ENCODE measurements at places on chromosomes 5 and 9. TPM values are rescaled to one million over a fixed set of nuclear protein-coding genes. Genes with fewer than 3 reads are reported as not detected.

GRCh38 chr9:124000161-124000783 lies 11.3 kb upstream of the LHX2 start:
- no peak for DNase-seq

DNA sequence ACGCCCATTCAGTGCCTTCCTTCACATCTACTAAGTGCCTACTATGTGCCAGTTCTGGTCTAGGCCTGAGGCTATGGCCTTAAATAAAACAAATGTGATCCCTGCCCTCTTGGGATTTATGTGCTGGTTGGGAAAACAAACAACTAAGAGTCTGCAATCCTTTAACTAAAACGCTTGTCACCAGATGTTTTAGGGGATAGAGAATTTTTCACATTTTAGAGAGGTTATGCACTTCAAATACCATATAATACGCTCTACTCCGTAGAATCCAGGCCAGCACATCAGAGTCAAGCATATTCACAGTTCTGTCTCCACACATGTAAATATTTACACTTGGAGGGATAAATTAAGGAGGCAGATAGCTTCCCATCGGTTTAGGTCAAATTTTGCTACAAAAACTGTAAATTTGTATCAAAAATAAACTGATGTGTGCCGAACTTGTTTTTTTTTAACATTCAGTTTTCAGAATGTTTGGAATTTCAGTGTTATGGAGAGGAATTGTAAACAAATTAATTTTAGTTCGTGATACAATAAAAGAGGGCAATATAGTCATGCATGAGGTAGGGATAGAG lies 22.0 kb upstream of the ADRA1B start:
- no peak for DNase-seq

IRX2 gene
- polyA plus RNA-seq = not detected

DNA sequence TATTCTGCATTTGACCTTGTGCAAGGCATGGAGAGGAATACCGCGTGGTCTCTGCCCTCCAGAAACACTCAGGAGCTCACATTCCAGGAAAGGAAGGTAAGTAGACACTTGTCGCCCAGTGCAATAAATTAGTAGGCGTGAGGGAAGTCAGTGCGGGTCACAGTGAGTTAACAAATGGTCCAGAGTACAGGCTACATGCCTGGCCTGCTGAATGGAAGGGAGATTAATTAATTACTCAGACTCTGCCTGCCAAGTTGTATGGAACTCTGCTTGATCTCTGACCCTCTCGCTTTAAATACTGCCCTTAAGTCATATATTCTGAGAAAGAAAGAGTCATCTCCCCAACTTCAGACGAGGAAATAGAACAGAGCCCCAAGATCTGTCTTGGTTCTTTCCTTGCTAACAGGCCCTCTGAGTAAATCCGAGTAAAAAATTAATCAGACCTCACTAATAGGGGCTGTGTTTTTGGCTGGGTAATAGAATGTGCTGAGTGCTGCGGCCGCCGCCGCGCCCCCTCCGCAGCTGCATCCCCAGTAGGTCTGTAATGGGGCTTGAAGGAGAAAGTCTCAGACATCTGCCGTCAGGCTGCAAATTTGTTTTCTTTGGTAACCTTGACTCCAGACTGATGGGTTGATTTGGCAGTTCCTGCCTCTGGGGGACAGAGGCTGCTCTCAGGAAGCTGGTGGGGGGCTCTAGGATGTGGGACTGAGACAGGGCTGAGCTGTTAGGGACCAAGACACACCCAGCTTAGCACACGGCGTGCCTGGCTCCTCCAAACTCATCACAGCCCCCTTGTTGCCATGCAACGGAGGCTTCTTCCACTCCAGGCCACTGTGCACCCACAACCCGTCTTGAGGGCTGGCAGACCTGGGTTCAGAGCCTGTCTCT lies 144.4 kb downstream of the NSG2 start:
- no peak for DNase-seq

DNA sequence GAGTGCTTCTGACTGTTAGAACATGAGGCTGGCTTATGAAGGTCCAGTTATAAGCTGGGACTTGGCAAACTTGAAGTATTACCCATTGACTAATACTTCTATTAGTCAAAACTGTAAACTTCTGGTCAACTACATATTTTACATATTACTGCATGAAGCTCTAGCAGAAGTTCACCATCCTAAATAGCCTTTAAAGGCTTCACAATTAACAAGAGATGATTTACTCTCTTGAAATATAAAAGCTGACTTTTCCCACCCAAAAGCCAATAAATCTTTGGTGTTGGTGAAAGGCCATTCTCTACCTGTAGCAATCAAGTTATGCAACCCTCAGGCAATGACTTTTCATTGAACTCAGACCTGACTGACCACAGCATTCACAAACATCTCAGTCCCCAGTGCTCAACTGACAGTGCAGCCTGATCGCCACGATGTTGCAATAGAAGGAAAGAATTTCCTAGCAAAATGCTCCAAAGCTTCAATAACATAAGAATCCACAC lies 345.6 kb downstream of the EBF1 start:
- DNase-seq = no peak

DNA sequence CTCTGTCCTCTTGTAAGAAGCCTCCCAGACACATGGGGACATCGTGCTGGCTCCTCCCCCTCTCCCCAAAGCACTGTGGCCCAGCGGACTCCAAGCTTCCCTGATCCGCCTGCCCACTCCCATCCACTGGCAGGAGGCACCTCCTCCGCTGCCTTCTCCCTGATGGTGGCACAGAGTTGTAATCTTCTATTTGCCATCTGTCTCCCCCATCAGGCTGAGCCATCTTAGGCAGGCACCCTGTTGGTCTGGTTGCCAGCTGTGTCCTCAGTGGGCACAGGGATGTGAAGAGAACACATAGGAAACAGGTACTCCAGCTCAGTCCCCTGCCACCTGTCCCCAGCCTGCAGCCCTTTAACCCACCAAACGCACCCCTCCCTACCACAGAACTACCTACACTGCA lies 5.4 kb upstream of the ZDHHC12 start:
- DNase-seq = no peak

FOXD4L4 gene
- polyA plus RNA-seq = not detected

GRCh38 chr5:5521029-5521428 lies 98.6 kb downstream of the ICE1 start:
- no peak for DNase-seq

ZFAND5 gene
- polyA plus RNA-seq = 53.7 TPM

DNA sequence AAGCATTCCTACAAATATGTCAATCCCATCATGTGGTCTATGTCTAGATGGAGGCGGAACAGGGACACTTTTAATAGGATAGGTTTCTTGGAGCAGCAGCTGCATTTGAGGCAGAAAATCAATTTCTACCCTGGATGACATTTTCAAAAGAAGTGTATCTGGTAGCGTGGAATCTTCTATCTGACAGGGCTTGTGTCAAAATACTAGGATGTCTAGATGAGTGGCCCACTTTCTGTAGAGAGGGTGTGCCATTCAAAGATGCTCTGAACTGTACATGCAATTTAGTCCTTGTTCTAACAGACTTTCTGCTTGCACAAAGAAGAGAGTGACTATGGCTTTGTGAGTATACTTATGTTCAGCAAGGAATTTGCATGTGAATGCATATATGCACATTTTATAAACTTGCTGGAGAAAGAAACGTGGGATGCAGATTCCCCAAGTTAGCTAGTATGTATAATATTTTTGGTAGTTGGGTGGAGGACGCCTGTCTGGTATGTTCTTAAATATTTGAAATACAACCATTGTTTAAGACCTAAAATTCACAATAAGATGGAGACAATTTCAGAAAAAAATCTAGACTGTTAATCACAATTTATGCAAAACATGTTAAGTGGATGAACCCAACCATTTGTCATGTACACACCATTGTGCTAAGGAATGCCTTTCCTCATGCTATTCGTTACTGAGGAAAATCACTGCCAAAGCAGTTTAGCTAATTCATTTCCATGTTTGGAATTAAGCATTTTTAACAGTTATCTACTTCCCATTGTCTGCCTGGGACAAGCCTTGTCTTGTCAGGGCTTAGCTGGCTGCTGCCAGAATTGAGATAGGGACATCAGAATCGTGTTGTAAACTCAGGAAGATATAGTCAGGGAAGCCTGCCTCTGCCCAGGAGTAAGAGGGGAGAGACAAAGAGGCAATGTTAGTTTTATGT lies 129.1 kb upstream of the MEF2C start:
- DNase-seq = no peak

PHF24 gene
- polyA plus RNA-seq = not detected

DNA sequence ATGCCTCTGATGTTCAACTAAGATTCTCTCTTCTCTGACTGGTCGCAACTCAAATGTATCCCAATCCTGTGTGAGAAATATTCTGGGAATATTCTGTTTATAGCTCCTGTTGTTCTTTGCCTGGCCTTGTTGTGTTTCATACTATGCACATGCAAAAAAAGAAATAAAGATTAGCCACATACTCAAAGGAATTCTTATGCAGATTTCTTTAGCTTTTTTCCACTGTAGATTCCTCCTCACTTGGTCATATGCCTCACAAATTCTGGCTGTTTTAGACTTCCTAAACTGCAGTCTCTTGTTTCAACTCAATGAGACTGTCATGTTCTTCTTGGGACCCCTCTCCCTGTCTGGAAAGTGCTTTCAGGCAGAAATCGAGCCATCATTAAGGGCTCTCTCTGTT lies 217.5 kb upstream of the SH3GL2 start:
- no peak for DNase-seq

DNA sequence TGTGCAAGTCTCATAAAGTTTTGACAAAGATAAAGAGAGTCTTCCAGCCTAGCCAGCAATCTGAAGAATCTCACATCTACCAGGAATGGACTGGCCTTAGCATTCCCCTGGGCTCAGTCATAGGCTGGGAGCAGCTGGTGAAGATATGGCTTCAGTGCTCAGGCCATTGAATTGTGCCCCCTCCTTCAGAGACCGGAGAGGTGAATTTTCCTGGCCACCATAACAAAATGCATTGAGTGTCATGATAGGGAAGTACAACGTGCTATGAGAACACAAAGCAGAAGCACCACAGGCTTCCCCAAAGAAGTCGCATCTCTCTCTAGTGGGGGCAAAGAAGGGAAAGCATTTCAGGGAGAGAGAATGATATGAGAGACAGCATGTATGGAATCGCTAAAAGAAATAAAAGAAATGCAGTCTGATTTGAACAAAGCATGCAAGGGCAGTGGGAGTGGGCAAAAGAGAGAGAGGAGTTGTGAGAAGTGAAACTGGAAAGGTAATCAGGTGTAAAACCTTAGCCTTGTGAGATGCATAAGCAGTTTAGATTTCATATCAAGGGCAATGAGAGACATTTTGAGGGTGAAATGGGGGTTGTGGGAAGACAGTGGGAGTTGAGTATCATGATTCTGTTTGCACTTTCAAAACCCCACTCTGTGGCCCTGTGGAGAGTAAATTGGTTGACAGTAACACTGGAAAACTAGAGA lies 57.1 kb upstream of the NMUR2 start:
- DNase-seq = no peak

PDE6A gene
- not detected for polyA plus RNA-seq

GRCh38 chr9:136255166-136255538 lies 9.5 kb upstream of the QSOX2 start:
- no peak for DNase-seq

- DNase-seq = peak; percentile 35
These were observed 45.4 kb downstream of the RAB14 start for GRCh38 chr9:121156263-121156731.

FBLL1 gene
- polyA plus RNA-seq = not detected

- DNase-seq = no peak
These were observed 41.0 kb upstream of the RPS23 start for GRCh38 chr5:82319192-82319591.

DNA sequence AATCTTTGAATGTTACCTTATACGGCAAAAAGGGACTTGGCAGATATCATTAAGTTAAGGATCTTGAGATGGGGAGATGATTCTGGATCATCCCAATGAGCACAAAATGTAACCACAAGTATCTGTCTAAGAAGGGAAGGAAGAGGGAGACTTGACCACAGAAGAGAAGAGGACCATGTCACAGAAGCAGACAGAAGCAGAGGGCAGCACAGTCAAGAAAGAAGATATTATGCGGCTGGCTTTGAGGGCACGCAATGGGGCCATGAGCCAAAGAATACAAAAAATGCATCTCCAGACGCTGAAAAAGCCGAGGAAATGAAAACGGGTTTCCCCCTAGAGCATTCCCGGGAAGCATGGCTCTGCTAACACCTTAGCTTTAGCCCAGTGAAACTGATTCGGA lies 225.3 kb downstream of the NR2F1-AS1 start:
- DNase-seq = no peak

- DNase-seq = no peak
These were observed 11.7 kb downstream of the SPDL1 start for GRCh38 chr5:169595172-169595820.

GRCh38 chr9:7164440-7165330 lies 406.9 kb downstream of the KDM4C start:
- no peak for DNase-seq

- no peak for DNase-seq
These were observed 119.8 kb downstream of the PRDM6 start for GRCh38 chr5:123208668-123209501.

- DNase-seq = no peak
These were observed 201.7 kb downstream of the EFNA5 start for GRCh38 chr5:107469064-107469463.

GTF2H2C gene
- polyA plus RNA-seq = 24.8 TPM

GRCh38 chr9:89600831-89601230 lies 4.0 kb upstream of the GADD45G start:
- DNase-seq = no peak

- no peak for DNase-seq
These were observed 10.0 kb upstream of the AGPAT2 start for GRCh38 chr9:136697146-136697820.

FOXI1 gene
- not detected for polyA plus RNA-seq

- no peak for DNase-seq
These were observed 166.5 kb upstream of the SLC12A2 start for GRCh38 chr5:127916885-127917573.

NMUR2 gene
- polyA plus RNA-seq = not detected

DNA sequence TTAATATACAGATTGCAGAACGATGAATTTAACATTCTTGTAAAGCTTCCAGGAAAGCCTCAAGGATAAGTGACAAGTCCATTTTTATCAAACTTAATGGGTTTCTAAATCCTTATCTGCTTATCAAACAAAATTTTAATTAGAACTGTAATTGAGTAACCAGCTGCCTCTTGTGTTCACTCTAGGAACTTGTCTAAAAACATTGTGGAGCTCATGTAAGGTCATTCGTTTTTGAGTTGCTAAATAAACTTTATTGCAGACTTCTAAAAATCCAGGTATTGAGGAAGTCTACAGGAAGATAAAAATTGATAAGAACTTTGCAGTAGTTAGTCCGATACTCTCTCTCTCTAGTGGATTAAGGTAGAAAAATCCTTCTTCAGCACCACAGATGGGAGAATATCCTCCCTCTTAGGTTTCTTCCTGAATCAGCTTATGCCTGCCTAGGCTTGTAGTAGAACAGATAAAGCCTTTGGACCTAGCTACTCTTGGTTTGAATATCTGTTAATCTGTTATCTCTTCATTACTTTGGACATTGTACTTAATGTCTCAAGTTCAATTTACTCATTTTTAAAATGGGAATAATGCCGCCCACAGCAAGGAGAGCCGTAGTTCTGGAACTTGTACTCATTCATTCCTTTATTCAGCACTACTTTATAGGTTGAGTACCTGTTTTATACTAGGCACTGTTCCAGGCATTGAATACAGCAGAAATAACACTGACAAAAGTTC lies 60.0 kb upstream of the DHFR start:
- no peak for DNase-seq

- DNase-seq = no peak
These were observed 180.4 kb downstream of the SEMA5A start for GRCh38 chr5:9365512-9365911.

GMCL2 gene
- not detected for polyA plus RNA-seq

- DNase-seq = no peak
These were observed 100.9 kb upstream of the PTGER4 start for GRCh38 chr5:40578501-40579451.

Measured in immature natural killer cell (primary cell).